ENCODE measurements at places on chromosomes 1 and 21. TPM values are rescaled to one million over a fixed set of nuclear protein-coding genes. Genes with fewer than 3 reads are reported as not detected.

The ZNF695 gene
- 1.5 TPM for total RNA-seq

The DNTTIP2 gene
- total RNA-seq, result 23.2 TPM

The ALDH4A1 gene
- total RNA-seq, result 15.2 TPM

The TAL1 gene
- 121 TPM for total RNA-seq

The SLC26A9 gene
- not detected for total RNA-seq

The RXRG gene
- total RNA-seq, result not detected
